ENCODE measurements at places on chromosomes 2 and 18. TPM values are rescaled to one million over a fixed set of nuclear protein-coding genes. Genes with fewer than 3 reads are reported as not detected.

GRCh38 chr2:226905718-226906117, 69.9 kb downstream of the RHBDD1 start:
- no peak for DNase-seq

DNA sequence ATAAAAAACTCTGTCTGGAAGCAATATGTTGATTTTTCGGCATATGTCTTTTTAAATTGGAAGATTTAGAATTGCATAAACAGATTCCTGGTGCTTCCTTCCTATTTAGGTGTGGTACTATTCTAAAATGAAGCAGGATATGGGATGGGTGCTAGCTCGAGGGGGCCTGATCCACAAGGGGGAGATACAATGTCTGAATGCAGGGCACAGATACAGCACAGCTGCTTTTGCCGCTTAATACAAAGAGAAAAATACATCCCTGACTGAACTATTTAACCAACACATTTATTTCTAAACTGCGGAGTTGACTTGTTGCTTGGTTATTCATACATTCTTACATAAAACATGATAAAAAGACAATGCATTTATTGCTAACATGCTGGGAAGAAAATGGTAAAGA, 169.1 kb downstream of the TMEFF2 start:
- DNase-seq: no peak

GRCh38 chr2:199833525-199833924, 17.5 kb downstream of the FTCDNL1 start:
- DNase-seq: no peak

SGO2 gene
- total RNA-seq: 7.0 TPM

DNA sequence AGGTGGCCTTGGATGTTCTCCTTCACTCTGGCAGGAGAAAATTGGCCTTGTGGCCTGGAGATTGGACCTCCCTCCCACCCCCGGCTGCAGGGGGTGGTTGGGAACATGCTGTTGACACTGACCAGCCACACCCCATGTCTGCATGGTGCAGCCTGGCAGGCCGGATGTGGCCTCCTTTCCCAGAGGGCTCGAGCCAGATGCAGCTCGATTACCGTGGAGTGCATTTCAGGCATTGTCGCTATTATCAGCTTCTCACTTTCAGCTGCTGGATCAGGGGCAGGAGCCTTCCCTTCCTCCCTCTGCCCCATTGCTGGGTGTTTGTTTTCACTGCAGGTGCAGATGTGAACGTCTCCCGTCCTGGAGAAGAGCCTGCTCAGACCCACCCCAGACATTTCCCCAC, 211.0 kb upstream of the SIX2 start:
- no peak for DNase-seq

SULT1C2 gene
- total RNA-seq: not detected

DNA sequence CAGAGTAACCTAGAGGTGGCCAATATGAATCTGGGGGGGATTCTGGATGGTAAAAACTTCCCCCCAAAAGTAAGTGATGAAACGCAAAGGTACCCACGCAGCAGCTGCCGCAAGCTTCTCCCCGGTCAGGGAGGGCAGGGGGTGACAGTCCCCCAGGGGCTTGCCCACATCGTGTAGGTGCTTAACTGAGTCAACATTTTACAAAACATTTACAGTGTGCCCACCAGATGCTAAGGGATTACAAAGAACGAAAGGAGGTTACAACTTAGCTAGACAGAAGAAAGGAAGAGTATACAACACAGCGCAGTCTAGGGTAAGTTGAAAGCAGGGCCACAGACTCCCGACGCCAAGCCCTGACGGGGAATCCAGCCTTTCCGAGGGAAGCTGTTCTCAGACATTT, 45.6 kb downstream of the LPIN2 start:
- DNase-seq: no peak

OXER1 gene
- not detected for total RNA-seq

SULT1C4 gene
- total RNA-seq: 7.0 TPM

DNA sequence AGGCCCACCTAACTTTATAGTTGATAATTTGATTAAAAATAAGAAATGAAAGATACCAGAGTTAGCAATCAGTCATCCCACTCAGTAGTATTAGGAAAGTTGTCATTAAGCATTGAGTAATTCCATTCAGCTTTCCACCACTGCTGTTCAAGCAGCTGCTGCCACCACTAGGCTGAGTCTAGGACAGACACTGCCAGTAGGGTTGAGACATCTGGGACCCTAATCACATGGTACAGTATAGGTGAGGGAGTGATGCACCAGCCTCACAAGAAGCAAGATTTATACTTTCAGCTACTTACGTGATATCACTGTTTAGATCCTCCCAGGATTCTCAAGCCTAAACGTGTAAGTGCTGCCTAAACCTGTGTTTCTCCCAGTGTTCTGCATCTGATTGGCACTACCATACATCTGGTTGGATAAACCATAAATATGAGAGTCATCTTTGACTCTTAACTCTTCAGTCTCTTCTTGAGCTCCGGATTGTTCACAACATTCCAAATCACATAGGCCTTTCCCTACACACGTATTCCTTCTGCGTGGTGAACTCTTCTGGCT, 3.2 kb downstream of the UBXN4 start:
- DNase-seq: no peak

ARL4C gene
- 1.6 TPM for total RNA-seq

DNA sequence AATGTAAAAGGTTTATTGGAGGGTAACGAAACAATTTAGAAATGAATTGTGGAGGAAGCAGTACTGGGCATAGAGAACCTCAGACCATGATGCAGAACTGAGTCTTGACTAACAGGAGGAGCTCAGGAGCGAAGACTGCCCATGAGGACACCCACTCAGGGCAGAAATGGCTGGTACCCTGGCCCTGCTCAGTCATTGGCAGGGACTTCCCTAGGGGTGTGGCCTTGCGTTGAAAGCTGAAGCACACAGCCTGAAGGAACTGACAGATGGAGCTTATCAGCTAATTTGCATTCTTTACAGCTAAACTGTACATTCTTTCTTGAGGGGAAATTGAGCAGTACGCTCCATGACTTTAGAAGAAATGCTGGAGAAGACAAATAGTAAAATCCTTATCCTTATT, 57.1 kb downstream of the PDK1 start:
- no peak for DNase-seq

- DNase-seq: no peak
Measured at GRCh38 chr2:46252891-46253659, 44.1 kb upstream of the EPAS1 start.

Measured in pulmonary artery endothelial cell (primary cell).